ENCODE measurements at places on chromosomes 5 and 9. TPM values are rescaled to one million over a fixed set of nuclear protein-coding genes. Genes with fewer than 3 reads are reported as not detected.

- peak overlapping the region; percentile 91 for H3K4me3 ChIP-seq
- DNase-seq, result peak; percentile 43
- H3K27ac ChIP-seq, result no peak overlapping the region
- no peaks in the 10 kb centered on the region for H3K4me1 ChIP-seq
- peaks cover 11% of the 10 kb centered on the region for H3K27me3 ChIP-seq
Measured at GRCh38 chr5:111072949-111073682, 1.6 kb downstream of the TSLP start.

GRCh38 chr5:6715271-6715670, 2.0 kb downstream of the TENT4A start:
- DNase-seq, result no peak
- H3K4me3 ChIP-seq, result peak overlapping the region; percentile 89
- H3K4me1 ChIP-seq, result peaks cover 21% of the 10 kb centered on the region
- H3K27ac ChIP-seq, result no peak overlapping the region
- no peaks in the 10 kb centered on the region for H3K36me3 ChIP-seq
- peaks cover 5% of the 10 kb centered on the region for H3K27me3 ChIP-seq

DNA sequence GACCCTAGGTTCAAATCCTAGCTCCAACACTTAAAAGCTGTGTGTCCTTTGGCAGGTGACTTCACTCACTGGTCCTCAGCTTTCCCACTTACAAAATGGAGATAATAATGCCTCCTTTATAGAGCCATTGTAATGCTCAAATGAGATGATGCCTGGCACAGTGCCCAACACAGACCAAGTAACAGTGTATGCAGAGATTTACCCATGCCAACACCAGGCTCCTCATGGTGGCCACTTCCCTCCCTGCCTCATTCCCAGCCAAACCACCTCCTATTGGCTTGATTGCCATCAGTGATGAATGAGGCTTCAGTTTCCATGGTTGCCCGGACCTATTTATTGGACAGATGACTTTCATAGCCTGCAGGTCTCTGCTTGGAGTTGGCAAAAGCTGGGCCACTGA, 469.4 kb downstream of the CDK5RAP2 start:
- H3K27me3 ChIP-seq, result no peaks in the 10 kb centered on the region
- no peaks in the 10 kb centered on the region for H3K36me3 ChIP-seq

- H3K27ac ChIP-seq, result no peak overlapping the region
- no peak overlapping the region for H3K4me3 ChIP-seq
- H3K36me3 ChIP-seq, result no peaks in the 10 kb centered on the region
- peaks cover 6% of the 10 kb centered on the region for H3K4me1 ChIP-seq
- peaks cover 3% of the 10 kb centered on the region for H3K27me3 ChIP-seq
Measured at GRCh38 chr9:137385061-137385655, 37.8 kb downstream of the EXD3 start.

Gene TAF11L5
- 0.83 TPM for total RNA-seq

Gene ENHO
- 11.5 TPM for total RNA-seq

DNA sequence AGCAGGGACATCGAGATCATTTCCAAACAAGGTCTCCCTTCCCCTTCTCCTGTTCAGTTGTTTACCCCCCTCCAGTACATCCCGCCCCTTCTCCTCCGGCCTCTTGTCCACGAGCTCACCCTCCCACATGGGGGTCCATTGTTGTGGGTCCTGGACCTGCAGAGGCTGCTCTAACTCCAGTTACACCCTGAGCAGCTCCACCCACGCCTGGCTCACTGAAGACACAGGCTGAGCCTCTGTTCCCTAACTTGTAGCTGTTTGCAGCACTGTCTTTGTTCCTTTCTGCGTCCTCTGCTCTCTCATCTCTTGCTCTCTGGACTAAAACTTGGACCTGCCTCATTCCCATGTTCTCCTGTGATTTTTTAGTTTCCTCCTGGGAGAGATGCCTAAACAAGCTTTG, 377.5 kb downstream of the MED10 start:
- no peak for DNase-seq
- no peaks in the 10 kb centered on the region for H3K36me3 ChIP-seq
- H3K4me1 ChIP-seq, result no peaks in the 10 kb centered on the region
- H3K4me3 ChIP-seq, result no peak overlapping the region

DNA sequence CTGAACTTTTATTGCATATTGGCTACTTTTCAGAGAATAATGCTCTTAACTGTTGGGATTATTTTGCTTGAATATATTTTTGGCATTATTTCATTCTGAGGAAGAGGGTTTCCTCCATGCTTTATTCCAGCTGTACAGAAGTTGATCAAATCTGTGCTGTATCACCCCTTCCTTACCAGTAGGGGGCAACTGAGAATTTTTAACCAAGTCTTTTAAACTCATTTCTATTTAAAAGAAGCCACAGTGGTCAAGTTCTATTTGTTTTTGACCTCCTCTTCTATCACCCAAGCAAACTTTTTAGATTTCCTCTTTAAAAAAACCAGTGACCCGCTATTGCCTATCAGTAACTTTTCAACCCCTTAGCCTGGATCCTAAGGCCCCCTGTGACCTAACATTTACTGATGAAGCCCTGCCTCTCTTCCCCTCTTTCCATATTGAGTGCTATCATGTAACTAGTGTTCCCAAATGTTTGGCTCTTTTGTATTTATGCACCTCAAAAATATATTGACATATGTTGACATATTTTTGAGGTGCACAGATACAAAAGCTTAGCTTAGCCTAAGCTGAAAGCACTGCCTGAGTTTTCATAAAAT, 80.6 kb downstream of the FBXO4 start:
- H3K4me1 ChIP-seq, result no peaks in the 10 kb centered on the region
- H3K27ac ChIP-seq, result no peak overlapping the region
- no peak for DNase-seq
- H3K27me3 ChIP-seq, result no peaks in the 10 kb centered on the region
- no peak overlapping the region for H3K4me3 ChIP-seq
- H3K36me3 ChIP-seq, result no peaks in the 10 kb centered on the region

DNA sequence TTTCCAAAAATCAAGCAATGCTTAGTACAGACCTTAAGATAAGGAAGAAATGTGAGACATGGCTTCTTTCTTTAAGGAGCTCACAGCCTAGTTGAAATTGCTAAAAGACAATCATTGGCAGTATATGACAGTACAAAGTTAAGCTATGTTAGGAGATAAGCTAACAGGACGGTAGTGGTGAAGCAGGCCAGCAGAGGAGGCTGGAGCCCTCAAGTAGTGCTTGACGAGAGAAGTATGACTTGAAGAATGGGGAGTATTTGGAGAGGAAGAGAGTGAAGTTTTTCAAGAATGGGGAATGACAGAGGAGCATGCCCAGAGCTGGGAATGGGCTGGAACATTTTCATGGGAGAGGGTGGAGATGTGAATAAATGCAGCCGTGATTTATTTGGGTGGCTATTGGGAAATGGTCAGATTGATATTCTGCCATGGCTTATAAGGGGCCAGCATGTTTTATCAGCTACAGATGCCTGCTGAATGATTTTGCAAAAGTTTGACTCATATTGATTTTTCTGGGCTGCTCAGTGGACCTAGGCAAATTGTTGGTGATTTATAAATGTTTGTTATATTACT, 43.7 kb downstream of the LURAP1L start:
- H3K4me1 ChIP-seq, result peaks cover 30% of the 10 kb centered on the region
- peak overlapping the region; percentile 57 for H3K27ac ChIP-seq

Gene ENTREP1
- 1.0 TPM for total RNA-seq

DNA sequence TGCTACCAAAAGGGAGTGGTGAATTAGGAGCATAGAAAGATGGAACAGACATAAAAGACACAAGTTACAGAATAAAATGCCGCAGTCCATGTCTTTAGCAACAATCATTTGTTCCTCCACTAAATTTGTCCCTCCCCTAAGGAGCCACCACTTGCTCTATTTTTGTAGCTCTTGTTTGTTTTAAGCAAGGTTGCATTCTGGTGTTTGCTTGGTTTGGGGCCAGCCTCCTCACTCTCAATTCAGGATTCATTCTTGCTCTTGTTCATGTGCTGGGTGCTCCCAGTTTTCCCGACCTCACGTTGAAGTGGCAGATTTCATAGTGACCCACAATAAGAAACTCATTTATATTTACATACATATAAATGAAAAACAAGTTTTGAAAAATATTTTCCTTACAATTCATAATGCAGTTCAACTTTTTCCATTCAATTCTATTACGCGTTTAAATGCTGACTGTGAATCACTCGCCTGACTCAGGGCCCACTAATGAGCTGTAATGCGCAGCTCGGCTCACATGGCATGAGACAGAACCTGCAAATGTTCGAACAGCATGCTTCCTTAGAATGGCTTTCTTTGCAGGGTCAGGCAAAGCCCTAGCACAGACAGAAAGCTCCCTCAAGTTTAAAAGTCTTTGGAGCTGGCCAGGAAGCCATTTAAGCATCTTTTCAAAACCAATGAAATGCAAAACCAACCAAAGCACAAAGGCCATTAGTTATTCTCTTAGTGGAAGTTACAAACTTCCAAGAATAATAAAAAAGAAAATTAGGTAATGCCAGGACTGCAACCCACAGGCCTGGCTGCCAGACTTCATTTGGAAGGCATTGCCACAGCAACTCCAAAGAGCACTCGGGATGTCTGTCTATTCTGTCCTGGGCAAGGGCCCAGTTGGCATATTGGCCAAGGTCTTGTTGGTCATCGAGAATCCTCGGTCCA, 41.7 kb downstream of the RETREG1 start:
- no peak overlapping the region for H3K27ac ChIP-seq
- H3K4me1 ChIP-seq, result peaks cover 14% of the 10 kb centered on the region
- H3K36me3 ChIP-seq, result no peaks in the 10 kb centered on the region
- no peak for DNase-seq
- H3K27me3 ChIP-seq, result peaks cover 1% of the 10 kb centered on the region

GRCh38 chr5:32031089-32031488, 143.0 kb downstream of the GOLPH3 start:
- H3K4me1 ChIP-seq, result peaks cover 28% of the 10 kb centered on the region
- H3K4me3 ChIP-seq, result peak overlapping the region; percentile 42
- peaks cover 4% of the 10 kb centered on the region for H3K36me3 ChIP-seq
- H3K27ac ChIP-seq, result peak overlapping the region; percentile 80
- DNase-seq, result no peak

- H3K27ac ChIP-seq, result no peak overlapping the region
- no peaks in the 10 kb centered on the region for H3K27me3 ChIP-seq
- H3K4me3 ChIP-seq, result no peak overlapping the region
- H3K4me1 ChIP-seq, result peaks cover 5% of the 10 kb centered on the region
- DNase-seq, result no peak
Measured at GRCh38 chr5:82886911-82887310, 190.3 kb downstream of the TMEM167A start.

DNA sequence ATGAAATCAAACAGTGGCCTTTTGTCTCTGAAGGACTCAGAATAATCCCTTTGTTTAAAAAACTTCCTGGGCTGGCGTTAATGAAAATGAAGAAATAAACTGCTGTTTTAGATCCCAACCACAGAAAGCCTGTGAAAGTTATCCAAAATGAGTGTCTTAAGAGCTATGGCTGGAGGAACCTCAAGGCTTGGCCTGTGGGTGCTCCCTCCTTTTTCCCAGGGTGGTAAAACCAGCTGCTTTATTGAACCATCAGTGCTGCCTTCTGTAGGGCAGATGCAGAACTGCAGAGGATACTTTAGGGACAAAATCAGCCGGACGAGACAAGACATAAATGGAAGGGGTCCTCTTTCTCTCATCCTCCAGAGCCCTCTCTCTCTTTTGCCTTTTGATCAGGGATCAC, 100.9 kb downstream of the SMARCA2 start:
- H3K27ac ChIP-seq, result no peak overlapping the region
- peak; percentile 26 for DNase-seq
- H3K4me3 ChIP-seq, result no peak overlapping the region
- H3K4me1 ChIP-seq, result peaks cover 5% of the 10 kb centered on the region
- H3K27me3 ChIP-seq, result no peaks in the 10 kb centered on the region

Gene NR4A3
- total RNA-seq, result 4.1 TPM

DNA sequence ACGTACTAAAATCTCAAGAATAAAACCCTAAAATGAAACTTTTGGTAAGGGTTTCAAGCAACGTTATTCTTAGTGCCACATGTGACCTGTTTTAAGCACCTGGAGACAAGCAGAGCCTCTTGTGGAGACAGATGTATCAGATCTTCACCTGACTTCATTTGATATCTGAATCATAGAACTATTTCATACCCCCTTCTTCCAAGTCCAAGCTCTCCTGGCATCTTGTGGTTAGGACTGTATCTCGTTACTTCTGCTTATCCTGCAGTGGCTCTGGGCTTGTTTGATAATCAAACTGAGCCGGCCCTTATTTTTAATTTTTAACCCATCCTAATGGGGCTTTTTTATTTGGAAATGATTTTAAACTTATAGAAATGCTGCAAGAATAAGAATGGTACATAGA, 11.1 kb upstream of the FSD1L start:
- peaks cover 6% of the 10 kb centered on the region for H3K36me3 ChIP-seq
- DNase-seq, result no peak
- peaks cover 18% of the 10 kb centered on the region for H3K4me1 ChIP-seq
- no peak overlapping the region for H3K4me3 ChIP-seq

Gene CNTFR
- total RNA-seq, result 170 TPM

DNA sequence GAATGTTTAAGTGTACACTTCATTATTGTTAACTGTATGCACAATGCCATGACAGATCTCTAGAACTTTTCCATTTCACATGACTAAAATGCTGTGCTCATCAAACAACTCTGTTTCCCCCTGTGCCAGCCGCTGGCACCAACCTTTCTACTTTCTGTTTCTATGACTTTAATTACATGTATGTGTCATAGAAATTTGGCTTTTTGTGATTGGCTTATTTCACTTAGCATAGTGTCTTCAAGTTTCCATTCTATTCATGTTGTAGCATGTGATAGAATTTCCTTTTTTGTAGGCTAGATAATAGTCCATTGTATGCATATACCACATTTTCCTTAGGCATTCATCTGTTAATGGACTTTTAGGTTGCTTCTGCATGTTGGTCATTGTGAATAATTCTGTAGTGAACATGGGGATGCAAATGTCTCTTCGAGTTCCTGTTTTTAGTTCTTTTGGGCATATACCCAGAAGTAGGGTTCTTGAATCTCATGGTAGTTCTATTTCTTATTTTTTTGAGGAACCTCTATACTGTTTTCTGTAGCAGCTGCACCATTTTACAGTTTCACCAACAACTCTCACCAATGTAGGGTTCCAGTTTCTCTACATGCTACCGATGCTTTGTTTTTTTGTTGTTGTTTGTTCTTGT, 184.4 kb upstream of the DMRT1 start:
- H3K27ac ChIP-seq, result no peak overlapping the region
- DNase-seq, result no peak
- no peaks in the 10 kb centered on the region for H3K36me3 ChIP-seq
- H3K4me1 ChIP-seq, result peaks cover 22% of the 10 kb centered on the region
- H3K4me3 ChIP-seq, result no peak overlapping the region

GRCh38 chr9:98897745-98898144, 46.0 kb upstream of the COL15A1 start:
- H3K36me3 ChIP-seq, result no peaks in the 10 kb centered on the region
- no peak overlapping the region for H3K27ac ChIP-seq
- no peak for DNase-seq
- no peak overlapping the region for H3K4me3 ChIP-seq
- H3K27me3 ChIP-seq, result no peaks in the 10 kb centered on the region

DNA sequence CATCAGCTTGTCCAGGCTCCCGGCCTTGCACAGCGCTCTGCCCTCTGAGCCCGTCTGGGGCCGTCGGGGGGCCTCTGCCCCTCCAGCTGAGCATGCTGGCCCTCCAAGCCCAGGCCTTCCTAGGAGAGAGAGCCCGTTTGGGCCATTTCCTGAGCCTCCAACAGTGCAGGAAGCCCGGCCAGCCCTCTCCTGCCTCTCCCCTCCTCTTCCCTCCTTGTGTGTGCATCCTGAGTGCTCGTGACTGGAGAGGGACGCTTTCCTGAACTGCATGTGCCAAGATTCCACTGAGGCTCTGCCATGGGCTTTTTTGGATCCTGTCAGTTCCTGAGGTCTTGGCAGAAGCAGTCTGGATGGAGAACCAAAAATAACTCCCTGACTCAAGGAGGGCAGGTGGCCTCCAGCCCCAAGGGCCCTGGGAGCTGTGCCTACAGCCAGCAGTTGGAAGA, 15.6 kb downstream of the OLFM1 start:
- peaks cover 53% of the 10 kb centered on the region for H3K4me1 ChIP-seq
- H3K27ac ChIP-seq, result peak overlapping the region; percentile 43
- H3K27me3 ChIP-seq, result peaks cover 5% of the 10 kb centered on the region
- no peak for DNase-seq

Gene PURA
- 4.1 TPM for total RNA-seq

All from glutamatergic neuron (in vitro differentiated cells).